Cerebellar cortex (tissue), 1 donor: ENCODE measurements at places on chromosomes 6 and 20.
A peak's percentile ranks its signal among the peaks of the same experiment; 100 is the strongest.

GRCh38 chr6:38686270-38687042 lies 16.5 kb downstream of the GLO1 start:
- DNase-seq, result no peak

GRCh38 chr6:86154852-86155251 lies 512.2 kb upstream of the SYNCRIP start:
- DNase-seq, result no peak

DNA sequence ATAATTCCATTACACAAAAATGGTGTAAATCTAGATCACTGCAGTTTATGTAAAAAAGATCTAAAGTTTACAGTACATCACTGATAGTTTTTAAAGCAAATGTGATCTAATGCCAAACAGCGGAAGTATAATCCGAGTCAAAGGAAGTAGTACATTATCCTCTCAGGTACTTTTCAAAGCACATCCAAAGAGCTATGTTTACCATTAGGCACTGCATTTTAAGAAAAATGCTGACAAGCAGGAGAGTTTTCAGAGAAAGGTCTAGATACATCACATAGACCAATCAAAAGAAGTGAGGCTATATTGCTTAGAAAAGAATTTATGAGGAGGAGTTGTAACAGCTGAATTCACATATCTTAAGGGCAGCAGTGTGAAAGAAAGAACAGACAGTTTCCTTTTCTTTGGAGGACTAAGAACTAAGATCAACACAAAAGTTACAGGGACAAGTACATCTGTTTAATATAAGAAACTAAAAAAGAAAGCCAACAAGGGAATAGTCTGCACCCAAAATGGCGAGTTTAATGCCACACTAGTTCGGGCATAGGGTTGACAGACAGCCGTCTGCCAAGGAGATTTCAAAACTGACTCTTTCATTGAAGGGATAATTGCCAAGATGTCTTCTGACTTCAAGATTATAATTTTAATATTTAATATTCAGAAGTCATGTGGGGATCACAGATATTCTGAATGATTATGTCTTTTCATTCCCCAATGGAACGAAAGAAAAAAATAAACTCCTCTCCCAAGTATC lies 1.4 kb downstream of the ZNF184 start:
- DNase-seq, result peak; percentile 12

DNA sequence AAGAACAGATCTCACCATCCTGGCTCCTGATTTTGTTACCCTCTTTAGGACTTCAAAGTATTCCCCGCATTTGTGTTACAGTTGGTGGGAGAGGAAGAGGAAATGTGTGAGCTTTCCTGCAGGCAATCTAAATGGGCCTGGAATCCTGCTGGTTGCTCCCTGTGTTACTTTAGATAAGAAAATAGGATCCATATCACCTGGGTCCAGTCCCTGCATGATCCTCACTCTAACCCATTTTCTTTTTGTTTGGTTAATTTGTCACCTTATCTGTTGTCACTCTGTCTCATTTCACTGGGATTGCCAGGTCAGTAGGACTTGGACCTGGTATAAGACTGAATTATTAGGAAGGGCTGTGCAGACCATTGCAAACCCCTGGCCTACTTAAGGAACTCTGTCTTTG lies 175.9 kb upstream of the GJE1 start:
- no peak for DNase-seq

- DNase-seq, result no peak
Observed at GRCh38 chr6:82894653-82895259, 170.9 kb downstream of the UBE3D start.
